ENCODE measurements at places on chromosomes 3 and 15.

GRCh38 chr3:139774560-139775302 lies 97.0 kb upstream of the NMNAT3 start:
- peak; percentile 33 for DNase-seq

DNA sequence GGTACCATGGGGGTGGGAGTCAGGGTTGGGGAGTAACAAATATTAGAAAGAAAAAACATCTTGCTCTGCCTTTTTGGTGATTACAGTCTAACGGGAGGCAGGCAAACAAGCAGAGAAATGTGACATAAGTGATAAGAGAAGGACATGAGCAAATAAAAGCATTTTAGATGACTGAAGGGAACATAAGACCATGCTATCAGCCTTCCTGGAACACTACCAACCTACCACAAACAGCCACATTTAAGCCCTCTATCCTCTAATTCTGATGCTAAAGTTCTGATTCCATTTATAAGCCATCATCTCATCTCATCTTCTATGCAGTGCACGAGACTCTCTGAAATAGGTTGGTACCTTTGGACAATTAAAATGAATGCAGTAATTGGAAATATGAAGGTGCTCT lies 243.4 kb upstream of the P2RY1 start:
- no peak for DNase-seq

DNA sequence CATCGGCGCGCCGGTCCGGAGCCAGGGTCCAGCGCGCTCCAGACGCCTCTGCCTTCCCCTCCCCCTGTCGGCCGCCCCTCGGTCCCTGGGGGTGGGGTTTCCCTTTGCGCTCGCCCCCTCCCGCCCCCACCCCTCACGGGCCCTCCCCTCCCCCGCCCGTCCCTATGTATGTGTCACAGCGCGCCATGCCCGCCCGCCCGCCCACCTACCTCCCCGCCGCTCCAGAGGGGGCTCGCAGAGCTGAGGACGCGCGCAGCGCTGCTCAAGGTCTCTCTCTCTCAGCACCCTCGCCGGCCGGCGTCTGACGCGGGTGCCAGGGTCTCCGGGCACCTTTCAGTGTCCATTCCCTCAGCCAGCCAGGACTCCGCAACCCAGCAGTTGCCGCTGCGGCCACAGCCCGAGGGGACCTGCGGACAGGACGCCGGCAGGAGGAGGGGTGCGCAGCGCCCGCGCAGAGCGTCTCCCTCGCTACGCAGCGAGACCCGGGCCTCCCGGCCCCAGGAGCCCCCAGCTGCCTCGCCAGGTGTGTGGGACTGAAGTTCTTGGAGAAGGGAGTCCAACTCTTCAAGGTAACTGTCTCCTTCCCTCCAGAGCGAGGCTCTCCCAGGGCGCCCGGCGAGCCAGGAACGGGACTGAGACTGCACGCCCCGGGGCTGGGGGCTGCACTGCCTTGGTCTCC lies at the start of gene ACAN:
Gene ACAN, plus strand, starts transcription at position 196 of the 679 bp plus-strand sequence. CDS start 32,771 bp downstream, outside the sequence.
- DNase-seq = no peak

GRCh38 chr15:33262306-33262705 lies 48.5 kb upstream of the RYR3 start:
- no peak for DNase-seq

DNA sequence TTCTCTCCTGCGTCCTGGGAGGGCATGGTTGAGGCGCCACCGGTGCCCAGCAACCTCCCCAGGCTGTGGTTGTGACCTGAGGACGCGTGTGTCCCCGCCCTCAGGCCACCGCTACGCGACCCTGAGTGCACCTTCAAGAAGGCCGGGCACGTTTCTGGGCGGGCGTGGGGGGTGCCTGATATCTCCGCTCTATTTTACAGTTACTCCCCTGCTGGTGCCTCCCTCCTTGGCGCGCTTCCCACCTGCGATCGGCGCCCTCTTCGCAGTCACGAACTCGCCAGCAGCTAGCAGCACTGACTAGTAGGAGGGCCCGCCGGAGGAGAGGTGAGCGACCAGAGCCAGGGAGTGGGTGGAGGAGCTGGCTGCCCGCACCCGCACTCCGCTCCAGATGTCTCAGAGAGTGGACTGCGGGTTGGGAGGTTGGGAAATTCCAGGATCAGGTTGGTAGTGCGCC lies 43.2 kb upstream of the POLG start:
- no peak for DNase-seq

DNA sequence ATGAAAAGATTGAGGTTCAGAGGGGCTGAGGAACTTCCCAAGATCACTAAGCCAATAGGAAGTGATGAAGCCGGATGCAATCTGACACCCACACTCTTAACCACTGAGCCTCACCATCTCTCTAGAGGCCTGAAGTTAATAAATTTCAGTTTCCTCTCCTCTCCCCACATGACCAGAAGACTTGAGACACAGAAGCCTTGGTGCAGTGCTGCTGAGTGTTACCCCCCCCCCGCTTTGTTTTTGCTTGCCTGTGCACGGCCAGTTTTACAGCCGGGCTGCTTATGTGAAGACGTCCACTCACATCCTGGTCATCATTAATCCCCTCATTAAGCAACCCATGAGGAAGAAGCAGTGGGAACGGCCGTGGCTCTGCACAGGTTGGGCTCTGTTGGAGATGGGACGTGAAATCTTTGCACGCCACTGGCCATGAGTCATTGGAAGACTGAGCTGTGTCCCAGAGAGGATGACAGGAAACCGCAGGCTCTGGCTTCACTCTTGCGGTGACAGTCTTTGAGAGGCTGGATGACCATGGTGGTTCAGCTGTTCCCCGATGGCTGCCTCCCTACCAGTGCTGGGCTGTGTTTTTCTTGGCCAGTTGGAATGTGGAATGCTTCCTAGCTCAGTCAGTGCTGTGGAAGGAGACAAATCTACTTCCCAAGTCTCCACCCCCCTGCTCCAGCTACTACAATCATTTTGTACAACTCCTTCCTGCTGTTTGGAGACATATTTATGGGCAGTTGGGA lies 232.6 kb upstream of the LRTM1 start:
- peak; percentile 87 for DNase-seq

- DNase-seq = no peak
Measured at GRCh38 chr3:184781801-184782200, 30.2 kb upstream of the VPS8 start.

GRCh38 chr3:103295974-103296570 lies 861.3 kb downstream of the ZPLD1 start:
- DNase-seq = peak; percentile 9

DNA sequence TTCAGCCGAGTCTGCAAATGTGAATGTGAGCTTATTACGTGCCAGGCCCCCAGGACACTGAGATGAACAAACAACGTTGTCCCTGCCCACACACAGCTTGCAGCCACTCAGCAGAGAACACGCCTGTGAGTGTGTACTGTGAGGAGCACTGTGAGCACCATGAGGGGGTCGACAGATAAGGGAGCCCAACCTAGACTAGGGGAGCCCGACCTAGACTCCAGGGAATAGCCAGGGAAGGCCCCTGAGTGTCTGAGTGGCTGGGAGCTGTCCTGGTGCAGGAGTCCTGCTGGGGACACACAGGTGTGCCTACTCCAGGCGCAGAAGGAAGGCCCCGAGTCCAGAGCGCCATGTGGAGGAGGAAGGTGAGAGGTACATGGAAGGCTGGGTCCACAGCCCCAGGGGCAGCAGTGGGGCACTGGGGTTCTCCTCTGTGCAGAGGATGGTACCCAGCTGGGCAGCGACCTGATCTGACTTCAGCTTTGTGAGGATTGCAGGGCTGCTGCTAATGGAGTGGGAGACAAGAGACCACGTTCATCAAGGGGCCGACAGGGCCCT lies 36.5 kb downstream of the MGLL start:
- DNase-seq = no peak

DNA sequence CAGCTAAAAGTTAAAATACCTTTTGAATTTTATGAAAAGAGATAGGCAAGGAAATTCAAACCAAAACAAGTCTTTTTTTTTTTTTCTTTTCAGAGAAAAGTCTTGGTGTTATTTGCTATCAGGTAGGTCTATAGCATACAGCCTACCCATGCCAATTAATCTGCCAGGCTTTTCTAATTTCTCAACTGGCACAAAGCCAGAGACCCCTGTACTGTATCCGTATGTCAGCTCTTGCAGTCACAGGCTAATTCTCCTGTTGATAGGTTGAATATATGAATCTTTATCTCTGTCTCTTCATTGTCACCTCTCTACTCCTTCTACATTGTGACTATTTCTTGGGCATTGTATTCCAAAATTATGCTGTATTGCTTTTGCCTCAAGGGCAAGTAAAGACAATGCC lies 133.4 kb downstream of the IL5RA start:
- no peak for DNase-seq

DNA sequence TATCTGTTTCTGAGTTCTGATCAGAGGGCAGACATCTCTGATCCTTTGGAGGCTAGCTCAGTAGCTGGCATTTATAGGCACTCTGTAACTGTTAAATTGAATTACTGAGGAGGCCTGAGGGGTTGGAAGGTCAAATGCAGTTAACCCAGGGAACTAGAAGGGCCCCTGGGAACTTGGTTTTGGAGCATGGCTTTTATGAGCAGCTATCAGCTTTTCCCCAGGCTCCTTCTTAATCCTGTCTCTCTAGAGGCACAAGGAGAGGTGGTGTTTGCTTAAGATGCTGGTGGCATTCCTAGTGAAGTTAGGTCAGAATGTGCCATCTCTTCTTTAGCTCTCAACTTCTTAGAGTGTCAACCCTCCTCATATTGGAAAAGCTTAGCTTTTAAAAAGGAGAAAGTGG lies 128.9 kb downstream of the LPP start:
- no peak for DNase-seq

DNA sequence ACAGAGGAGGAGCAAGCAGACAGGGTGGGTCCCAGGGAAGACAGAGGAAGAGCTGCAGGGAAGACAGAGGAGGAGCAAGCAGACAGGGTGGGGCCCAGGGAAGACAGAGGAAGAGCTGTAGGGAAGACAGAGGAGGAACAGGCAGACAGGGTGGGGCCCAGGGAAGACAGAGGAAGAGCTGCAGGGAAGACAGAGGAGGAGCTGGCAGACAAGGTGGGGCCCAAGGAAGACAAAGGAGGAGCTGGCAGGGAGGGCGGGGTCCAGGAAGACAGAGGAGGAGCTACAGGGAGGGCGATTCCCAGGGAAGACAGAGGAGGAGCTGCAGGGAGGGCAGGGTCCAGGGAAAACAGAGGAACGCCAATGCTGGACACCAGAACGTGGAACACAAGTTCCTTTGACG lies 66.5 kb downstream of the PLXNA1 start:
- DNase-seq = no peak

- DNase-seq = no peak
Measured at GRCh38 chr15:21267671-21268395, 172.5 kb downstream of the POTEB3 start.

DNA sequence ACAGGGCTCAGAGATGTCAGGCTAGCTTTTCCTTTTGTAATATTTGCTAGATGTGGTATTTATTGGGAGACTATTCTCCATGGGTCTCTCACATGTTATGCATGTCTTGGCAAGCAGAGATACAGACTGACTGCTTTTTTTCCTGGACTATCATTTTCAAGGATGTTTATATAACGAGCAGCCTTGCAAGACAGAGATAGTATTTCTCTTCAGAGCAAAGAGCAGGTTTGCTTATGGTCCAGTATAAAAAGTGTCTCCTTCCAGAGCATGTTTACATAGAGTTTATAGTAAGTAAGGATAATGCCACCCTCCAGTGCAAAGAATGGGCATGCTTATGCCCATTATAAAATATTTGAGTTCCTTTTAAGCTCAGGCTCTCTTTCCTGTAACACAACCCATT lies 24.6 kb downstream of the GTF2E1 start:
- no peak for DNase-seq
